ENCODE measurements at places on chromosomes 4 and X.

- no peak for DNase-seq
These were observed 74.1 kb downstream of the EVC start for GRCh38 chr4:5784960-5785611.

DNA sequence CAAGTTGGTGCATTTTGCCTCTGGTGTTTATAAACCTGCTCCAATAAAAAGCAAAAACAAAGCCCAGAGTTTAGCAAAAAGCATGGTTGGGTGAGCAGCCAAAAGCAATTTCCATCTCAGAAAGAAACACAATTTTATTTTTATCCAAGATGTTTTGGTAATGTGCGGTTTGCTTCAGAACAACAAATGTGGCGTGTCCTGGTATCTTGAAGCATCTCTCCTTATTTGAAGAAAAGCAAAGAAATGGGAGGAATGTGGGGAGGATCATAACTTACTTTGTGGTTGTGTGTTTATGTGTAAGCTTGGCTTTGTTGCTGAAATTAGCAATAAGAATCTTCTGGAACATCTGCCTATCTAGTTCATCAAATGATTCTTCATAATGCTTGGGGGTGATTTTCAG, 88.3 kb upstream of the DDX3X start:
- no peak for DNase-seq

DNA sequence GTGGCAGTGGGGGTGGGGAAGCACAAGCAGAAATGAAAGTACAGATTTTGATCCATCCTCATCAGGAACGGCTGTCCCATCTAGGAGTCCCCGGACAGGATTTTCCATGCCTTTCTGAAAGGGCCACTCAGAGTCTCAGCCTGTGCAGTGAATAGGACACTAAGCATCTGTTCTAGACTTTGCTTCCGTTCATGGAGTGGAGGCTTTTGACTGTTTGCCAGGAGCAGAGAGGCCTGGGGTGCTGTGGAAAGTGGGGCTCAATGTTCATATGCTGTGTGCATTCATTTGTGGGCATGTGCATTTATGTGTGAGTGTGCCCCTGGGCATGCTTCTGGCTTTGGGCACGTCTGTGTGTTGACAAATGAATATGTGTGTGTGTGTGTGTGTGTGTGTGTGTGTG, 25.6 kb upstream of the MAMLD1 start:
- no peak for DNase-seq

- DNase-seq = no peak
These were observed 761.8 kb downstream of the FAM133A start for GRCh38 chrX:94435799-94436198.

DNA sequence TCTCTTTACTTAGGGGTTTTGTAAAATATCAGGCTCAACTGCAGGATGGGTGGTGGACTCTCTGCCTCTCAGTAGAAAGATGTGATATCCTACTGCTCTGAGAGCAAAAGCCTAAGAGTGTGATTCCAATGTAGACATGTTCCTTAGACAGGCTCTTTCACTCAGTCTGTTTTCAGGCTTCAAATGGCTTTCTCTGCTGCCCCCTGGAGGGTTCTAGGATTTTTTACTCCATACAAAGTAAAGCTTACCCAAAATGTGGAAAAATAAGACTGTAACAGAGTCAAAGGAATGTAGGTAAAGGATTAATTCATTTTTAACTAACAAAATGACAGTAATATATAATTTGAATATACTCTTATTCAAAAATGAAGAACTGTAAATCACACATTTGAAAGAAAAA, 32.1 kb downstream of the ZGRF1 start:
- peak; percentile 77 for DNase-seq

GRCh38 chr4:14272206-14272605, 644.7 kb upstream of the BOD1L1 start:
- DNase-seq = peak; percentile 39

- DNase-seq = no peak
These were observed 14.9 kb upstream of the IL3RA start for GRCh38 chrX:1321674-1322073.

- DNase-seq = no peak
These were observed 101.1 kb upstream of the TEX13D start for GRCh38 chrX:124231451-124231759.

DNA sequence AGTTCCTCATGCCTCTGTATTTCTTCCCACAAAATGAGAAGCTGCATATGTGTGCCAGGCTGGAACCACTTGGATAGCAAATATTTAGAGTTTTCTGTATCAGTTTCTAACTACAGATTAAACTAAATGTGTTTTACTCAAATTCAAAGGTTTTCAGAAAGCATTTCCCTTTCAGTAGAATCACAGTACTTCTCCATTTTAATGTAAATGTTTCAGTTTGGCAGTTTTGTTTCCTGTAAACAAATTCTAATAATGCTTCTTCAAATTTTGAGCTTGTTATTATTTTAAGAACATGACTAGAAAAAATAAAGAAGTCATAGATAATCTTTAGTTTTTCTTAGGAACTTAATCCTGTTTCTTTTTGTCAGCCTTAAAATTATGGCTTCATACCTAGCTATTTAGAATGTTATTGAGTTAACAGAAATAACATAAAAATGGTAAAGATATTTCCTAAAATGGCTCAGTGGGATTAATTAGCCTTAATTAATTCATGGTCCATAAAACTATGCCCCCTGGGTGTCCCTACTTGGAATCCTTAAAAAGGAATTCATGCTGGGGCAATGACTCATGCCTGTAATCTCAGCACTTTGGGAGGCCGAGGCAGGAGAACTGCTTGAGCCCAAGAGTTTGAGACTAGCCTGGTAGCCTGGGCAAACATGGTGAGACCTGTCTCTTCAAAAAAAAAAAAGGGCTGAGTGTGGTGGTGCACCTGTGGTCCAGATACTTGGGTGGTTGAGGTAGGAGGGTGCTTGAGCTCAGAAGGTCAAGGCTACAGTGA, 83.8 kb upstream of the GPR34 start:
- DNase-seq = no peak

GRCh38 chr4:17204908-17205307, 306.5 kb upstream of the LDB2 start:
- DNase-seq = no peak

DNA sequence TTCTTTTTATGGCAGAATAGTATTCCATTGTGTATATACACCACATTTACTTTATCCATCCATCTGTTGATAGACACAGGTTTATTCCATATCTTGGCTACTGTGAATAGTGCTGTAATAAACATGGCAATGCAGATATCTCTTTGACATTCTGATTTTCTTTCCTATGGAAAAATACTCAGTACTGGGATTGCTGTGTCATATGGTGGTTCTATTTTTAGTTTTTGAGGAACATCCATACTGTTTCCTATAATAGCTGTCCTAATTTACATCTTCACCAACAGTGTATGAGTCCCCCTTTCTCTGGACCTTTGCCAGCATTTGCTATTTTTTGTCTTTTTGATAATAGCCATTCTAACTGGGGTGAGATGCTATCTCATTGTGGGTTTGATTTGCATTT, 73.5 kb downstream of the GPAT3 start:
- no peak for DNase-seq

DNA sequence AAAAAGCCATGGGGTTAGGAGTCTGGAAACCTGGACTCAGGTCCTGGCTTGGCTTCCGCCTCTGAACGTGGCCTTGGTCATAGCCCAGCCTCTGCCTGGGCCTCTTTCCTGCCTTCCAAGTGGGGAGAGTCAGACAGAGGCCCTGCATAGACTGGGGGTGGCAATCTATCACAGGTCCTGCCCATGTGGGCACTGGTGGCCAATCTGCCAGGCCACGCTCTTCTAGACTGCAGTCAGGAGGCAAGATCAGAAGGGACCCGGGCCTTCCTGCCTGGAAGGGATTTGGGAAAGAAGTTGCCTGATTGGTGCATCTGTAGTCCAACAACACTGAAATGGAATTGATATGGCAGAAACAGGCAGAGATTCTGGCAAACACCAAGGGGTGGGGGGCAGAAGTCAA, 46.1 kb downstream of the CNGA2 start:
- no peak for DNase-seq

- DNase-seq = no peak
These were observed 51.4 kb upstream of the VCX3B start for GRCh38 chrX:8413279-8413678.

GRCh38 chrX:133046601-133047000, 50.3 kb downstream of the USP26 start:
- DNase-seq = no peak

GRCh38 chrX:101977106-101977505, 45.3 kb upstream of the ZMAT1 start:
- no peak for DNase-seq
